ENCODE measurements at places on chromosomes 12 and 14.

- DNase-seq: no peak
Measured at GRCh38 chr14:83779266-83779665, 1750.7 kb upstream of the FLRT2 start.

- DNase-seq: no peak
Measured at GRCh38 chr14:53444677-53445312, 291.7 kb upstream of the DDHD1 start.

- DNase-seq: no peak
Measured at GRCh38 chr12:50400104-50400637, 514 bp upstream of the LARP4 start.

DNA sequence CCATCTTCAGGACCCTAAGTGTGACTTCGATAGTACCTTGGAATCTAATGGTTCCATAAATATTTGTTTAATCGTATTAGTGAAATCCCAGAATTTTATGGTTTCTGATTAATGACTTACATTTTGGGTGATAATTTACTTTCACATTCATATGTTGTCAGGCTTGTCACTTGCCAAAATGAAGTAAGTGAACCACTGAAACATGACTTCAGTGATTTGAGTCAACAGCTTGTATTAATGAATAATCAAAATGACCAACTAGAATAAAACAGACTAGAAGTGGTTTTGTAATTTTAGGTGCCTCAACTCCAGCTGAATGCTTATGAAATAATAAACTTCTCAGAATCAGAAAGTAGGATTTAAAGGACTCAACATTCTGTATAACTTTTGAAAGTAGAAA lies 517.1 kb downstream of the PRKD1 start:
- no peak for DNase-seq

GRCh38 chr12:88725592-88726143 lies 145.4 kb upstream of the KITLG start:
- no peak for DNase-seq

DNA sequence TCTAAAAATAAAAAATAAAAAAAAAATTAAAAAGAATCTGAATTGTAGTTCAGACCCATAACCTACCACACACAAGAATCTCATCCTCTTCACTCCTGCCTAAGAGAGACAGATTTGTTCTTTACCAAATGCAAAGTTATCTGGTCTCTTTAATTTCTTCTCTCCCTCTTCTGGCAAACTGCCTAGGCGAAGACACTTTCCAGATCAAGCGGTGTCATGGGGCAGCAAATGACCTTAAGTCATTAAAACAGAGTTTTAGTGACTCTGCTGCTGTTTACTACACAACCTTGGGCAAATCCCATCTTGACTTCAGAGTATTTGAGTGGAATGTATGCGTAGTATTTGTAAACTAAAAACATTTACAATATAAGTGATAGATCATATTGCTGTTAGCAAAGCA lies 60.9 kb upstream of the NID2 start:
- no peak for DNase-seq

GRCh38 chr14:89926694-89927093 lies 27.8 kb downstream of the EFCAB11 start:
- no peak for DNase-seq

DNA sequence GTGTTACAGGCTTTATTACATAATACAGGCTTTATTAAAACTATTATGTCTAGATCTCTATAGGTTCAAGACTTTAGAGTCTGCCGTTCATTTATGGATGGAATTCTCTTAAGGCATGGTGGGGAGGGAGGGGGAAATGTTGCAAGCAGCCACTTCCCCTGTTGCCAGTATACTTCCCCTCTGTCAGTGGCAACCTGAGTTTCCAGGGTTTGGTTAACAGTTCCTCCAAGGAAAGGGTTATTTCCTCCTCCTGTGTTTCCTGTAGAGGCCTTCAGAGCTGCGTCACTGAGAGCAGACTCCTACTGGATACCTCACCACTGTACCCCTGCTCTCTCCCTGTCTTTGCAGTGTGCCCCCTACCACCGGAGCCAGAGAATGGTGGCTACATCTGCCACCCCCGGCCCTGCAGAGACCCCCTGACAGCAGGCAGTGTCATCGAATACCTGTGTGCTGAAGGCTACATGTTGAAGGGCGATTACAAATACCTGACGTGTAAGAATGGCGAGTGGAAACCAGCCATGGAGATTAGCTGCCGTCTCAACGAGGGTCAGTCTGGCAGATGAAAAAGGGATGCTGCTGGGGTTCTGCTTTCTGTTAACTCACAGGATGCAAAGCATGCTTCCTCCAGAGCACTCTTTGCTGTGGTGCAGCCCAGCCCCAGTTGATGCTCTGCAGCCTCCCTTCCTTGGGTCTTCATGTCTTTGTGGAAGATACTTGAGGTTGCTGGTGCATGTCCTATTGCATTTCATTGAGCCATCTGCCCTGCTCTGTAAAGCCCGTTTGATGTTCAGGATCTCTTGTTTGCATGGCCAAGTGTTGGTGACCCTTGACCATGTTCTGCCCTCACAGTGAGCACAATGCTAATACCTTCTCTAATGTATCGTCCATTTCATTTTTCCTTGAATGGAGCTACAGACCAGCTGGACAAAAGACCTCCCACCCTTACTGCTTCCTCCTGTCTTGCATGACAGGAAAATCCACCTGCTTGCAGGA lies 63.6 kb upstream of the SRSF5 start:
- no peak for DNase-seq
